NCI-H2107 (cell line): ENCODE measurements at places on chromosomes 7 and 10.

- no peak for DNase-seq
These were observed 16.5 kb downstream of the CPN1 start for GRCh38 chr10:100065084-100065660.

GRCh38 chr7:130162196-130162595 lies 43.0 kb downstream of the TMEM209 start:
- DNase-seq, result no peak

DNA sequence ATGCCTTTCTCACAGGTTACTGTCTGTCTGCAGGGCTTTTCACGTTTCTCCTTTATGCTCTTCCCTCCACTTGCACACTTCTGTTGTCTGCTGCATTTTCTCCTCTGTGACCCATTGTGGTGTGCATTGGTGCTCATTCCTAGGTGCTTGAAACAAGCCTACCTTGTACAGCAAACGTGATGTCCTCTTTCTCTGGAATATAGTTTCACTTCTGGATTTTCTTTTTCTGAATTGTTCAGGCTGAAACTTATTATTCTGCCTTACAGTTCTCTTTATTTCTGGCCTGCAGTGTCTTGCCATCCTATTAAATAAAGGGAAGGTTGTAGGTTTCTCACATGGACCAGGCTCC lies 128.8 kb upstream of the SAMD8 start:
- no peak for DNase-seq

DNA sequence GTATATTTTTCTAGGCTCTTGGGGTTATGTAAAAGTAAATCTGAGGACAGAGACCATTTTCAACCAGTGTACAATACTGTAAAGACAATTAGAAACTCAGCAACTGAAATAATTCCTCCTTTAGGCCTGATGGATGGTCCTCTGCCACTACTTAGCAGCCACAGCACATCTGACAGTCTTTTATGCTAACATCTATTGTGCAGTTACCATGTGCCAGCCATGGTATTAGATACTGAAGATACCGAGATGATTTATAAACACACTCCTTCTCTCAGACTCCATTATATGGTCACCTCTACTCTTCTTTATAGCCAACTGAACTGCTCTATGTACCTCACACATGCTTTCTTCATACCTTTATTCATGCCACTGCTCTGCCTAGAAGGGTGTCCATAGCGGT lies 61.2 kb upstream of the CCNJ start:
- DNase-seq, result no peak

DNA sequence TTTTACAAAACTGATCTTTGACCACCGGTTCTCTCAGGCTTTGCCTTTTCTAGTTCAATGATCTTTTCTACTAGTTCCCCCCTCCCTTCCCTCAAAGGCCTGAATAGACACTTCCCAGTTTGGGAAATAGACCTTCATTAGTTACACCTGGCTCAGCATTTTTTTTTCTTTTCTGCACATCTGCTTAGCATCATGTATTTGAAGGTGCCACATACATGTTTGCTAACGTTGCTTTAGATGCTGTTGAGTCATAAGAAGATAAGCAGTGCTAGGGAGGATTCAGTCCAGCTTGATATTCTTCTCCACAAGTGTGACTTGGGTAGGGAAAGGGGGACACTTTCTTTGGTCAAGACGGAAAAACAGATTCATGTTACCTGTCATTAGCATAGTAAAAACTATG lies 78.3 kb downstream of the BICC1 start:
- DNase-seq, result no peak

DNA sequence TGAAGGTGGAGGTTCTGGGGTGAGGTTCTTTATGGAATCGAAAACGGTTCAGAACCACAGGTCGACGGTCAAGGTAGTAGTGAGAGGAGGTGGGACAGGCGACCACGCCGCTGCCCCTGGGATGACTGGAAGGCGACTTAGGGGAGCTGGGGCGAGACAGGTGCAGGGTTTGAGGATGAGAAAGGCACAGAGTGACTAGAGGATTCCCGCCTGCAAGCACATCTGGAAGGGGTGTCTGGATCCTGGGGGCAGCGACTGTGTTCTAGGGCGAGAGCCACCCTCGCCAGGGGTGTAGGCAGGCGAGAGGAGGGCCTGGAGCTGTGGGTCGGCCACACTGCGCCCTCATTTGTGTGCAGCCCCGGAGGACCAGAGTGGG lies 468 bp upstream of the IRF5 start:
- no peak for DNase-seq

GRCh38 chr7:38478404-38478803 lies 152.8 kb downstream of the AMPH start:
- no peak for DNase-seq

GRCh38 chr7:25359471-25360059 lies 131.3 kb upstream of the NPVF start:
- peak; percentile 52 for DNase-seq

GRCh38 chr7:3300221-3300650 lies 816 bp upstream of the SDK1 start:
- DNase-seq, result no peak

GRCh38 chr7:100396421-100396982 lies 23.2 kb downstream of the PILRA start:
- no peak for DNase-seq

DNA sequence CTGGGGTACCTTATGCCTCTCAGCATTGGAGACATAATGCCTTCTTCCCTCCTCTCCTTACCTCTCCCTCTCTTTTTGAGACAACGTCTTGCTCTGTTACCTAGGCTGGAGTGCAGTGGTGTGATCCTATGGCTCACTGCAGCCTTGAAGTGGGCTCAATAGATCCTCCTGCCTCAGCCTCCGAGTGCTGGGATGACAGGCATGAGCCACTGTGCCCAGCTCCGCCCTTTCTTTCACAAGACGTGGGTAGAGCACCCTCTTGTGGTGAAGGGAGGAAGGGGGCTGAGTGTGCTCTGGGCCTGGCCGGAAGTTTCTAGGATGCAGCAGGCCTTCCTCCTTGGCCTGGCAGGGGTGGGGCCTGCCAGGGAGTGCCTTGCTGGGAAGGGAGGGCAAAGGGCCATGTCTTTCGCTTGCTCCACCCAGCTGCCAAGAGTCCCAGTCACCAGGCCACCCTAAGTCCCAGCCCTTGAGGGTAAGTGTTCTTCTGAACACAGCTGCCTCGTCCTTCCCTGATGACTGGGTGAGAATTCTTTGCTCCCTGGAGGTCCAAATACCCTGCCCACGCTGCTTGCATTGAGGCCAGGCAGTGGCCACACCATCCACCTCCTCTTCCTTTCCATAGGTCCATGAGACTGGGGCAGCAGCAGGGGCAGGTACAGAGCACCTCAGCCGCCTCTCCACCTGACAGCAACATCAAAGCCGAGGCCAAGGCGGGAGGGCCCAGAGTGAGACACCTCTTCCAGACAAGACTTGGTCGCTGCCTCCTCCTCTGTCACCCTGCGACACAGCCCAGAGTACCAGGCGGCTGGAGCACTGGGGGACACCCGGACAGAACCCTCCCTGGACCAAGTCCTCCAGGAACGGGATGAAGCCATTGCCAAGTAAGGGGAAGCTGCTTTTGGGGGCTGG lies 3.7 kb downstream of the ABHD11 start:
- DNase-seq, result peak; percentile 84

DNA sequence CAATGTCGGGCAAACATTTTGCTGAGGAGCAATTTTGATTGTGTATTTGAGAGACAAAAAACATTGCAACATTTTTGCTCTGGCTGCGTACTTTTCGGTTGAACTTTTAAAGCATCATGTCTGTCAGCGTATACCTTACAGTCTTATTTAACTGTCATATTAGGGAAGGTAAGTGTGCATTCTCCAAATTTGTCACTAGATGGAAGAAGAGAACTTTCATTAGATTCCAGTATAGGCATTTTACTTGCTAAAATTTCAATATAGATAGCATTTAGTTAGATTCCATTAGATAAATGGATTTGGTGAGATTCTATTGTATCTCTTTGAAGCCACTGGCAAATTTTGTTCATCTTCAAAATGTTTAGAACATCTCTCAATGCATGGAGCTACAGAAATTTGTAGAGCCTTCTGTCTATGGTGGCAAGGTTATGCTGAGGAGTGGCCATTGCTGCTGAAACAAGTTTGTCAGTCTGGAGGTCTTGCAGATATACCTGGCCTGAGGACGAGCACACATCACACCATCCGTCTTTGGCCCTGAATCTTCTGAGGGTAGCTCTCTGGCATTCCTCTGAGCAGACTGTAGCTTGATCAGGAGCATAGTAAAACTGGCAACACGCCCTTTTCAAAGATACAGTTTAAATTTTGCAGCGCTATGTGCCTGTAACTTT lies 437.5 kb upstream of the MBL2 start:
- DNase-seq, result no peak

DNA sequence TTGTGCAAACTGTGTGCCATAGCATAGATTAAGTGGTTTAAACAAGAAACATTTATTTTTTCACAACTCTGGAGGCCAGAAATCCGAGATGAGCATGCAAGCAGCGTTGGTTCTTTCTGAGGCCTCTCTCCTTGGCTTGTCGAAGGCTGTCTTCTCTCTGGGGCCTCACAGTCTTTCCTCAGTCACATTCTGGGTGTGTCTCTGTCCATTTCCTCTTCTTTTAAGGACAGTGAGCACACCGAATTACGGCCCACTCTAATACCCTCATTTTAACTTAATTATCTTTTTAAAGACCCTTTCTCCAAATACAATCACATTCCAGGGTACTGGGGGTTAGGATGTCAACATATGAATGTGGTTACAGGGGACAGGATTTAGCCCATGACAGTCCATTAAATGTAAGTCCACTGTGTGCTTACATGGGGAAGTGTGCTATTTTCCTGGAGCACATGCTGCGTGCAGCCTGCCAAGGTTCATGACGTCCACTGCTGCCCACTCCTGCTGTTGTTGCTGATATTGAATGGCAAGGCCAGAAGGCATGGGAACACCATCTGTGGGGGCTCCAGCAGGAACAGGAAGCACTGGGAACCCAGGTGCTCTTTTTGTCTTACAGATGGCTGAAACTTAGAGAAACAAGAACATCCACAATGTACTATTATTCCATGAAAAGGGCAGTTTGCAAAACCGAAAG lies 365.5 kb downstream of the GALNT17 start:
- DNase-seq, result no peak

GRCh38 chr7:51368334-51368733 lies 51.7 kb upstream of the COBL start:
- DNase-seq, result no peak

DNA sequence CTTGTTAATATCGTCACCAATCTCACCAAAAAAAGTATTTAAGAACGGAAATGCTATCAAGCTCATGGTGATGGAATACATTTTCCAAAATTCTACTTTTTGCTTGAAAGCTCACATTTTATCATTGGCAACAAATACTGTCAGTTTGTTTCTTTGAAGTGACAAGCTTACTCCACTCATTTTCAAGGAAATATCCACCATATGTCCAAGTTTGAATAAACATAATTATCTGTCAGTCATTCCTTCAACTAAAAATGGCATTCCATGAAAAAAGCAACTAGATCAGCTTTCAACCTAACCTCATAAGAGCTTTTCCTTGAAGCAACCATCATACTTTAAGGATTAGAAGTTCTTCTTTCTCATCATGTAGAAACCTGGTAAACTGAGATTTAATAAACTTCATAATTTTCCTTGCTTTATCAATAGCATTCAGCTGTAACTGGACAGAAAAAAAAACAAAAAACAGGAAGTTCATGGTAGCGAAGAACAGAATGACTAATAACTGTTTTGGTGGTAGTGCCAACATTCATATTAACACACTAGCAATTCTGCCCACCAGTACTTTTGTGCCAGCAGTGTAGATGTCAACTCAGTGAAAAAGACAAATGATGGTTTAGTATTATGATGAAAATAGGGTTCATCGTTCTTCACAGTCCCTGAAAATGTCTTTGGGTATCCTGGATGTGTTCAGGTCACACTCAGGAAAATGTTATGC lies 764.9 kb downstream of the GRM8 start:
- no peak for DNase-seq

DNA sequence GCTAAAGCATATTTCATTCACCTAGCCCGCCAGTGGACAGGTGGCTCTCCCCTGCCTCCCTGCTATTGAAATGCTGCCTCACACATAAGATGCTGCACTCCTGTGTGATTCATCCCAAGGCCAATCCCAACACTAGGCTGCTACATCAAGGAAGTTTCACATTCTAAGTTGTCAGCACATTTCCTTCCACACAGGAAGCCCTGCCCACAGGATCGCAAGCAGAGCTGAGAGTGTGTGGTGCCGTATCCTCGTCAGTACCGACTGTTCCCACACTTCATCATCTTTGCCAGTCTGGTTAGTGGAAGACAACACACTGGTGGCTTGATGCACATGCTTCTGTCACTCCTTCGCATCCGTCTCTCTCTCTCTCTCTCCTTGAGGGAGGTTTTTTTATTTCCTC lies 194.3 kb upstream of the PPP2R2D start:
- DNase-seq, result no peak

GRCh38 chr7:101575721-101576120 lies 53.4 kb downstream of the MYL10 start:
- no peak for DNase-seq

- DNase-seq, result no peak
These were observed 34.8 kb upstream of the OSBPL3 start for GRCh38 chr7:25014756-25015155.

- DNase-seq, result no peak
These were observed 5.0 kb upstream of the ATP6V0E2 start for GRCh38 chr7:149868623-149869290.

DNA sequence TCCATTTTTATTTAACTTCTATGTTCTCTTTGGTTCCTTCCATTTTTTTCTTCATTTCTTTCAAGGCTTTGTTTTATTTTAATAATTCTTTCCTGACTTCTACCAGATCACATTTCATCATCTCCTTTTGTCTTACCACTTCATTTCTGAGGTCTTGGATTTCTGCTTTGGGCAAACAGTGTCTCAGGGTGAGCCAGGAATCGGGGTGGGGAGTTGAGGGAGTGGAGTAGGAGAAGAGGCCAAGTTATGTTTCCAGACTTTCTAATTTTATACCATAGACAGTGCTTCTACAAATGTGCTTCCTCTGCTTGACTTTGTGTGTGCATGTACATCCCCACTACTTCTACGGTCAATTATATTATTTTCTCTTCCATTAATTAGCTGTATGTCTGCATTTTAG lies 112.1 kb downstream of the PRKG1 start:
- no peak for DNase-seq

- DNase-seq, result peak; percentile 16
These were observed 7.9 kb downstream of the SLC25A28 start for GRCh38 chr10:99612167-99612831.

GRCh38 chr7:35694161-35694783 lies 663 bp downstream of the HERPUD2 start:
- DNase-seq, result no peak

- no peak for DNase-seq
These were observed 144.1 kb downstream of the TMEM178B start for GRCh38 chr7:141217938-141218337.

- no peak for DNase-seq
These were observed 115.8 kb downstream of the SEMA3D start for GRCh38 chr7:85070967-85071628.

- DNase-seq, result no peak
These were observed 122.5 kb downstream of the EBF3 start for GRCh38 chr10:129841590-129841989.

- no peak for DNase-seq
These were observed 111.9 kb upstream of the EGFR start for GRCh38 chr7:54906963-54907362.

DNA sequence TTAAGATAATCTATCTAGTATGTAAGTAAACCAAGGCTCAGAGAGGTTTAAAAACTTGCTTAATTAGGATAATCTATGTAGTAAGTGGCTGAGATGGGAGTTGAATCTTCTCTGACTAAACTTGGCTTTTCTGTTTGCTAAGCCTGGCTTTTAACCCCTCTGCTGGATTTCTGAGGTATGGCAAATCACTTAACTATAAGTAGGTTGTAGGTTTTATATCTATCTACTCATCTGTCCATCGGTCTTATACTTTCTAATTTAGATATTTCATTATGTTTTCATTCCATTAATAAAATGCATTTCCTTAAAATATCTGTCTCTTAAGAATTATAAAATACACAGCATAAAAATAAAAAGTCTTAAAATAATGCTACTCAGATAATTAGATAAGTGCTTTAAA lies 59.4 kb downstream of the ST7 start:
- DNase-seq, result peak; percentile 11
